Left colon (tissue), 2 donors: ENCODE measurements at places on chromosomes 1 and 21. TPM values are rescaled to one million over a fixed set of nuclear protein-coding genes. Genes with fewer than 3 reads are reported as not detected.

The TENT5C gene
- 45.6 TPM for total RNA-seq

The CD34 gene
- 8.3 TPM for total RNA-seq

The TXNIP gene
- total RNA-seq, result 550 TPM

The DPYD gene
- total RNA-seq, result 12.9 TPM

The PTPRC gene
- 6.3 TPM for total RNA-seq

The RHOU gene
- total RNA-seq, result 43.6 TPM

The BRINP3 gene
- 23.7 TPM for total RNA-seq

The SYTL1 gene
- 15.2 TPM for total RNA-seq

The ITPKB gene
- 9.7 TPM for total RNA-seq

The PLCH2 gene
- 3.6 TPM for total RNA-seq

The VSIG8 gene
- not detected for total RNA-seq
